ENCODE measurements at places on chromosomes 1 and 21. TPM values are rescaled to one million over a fixed set of nuclear protein-coding genes. Genes with fewer than 3 reads are reported as not detected.

CLEC20A gene
- not detected for polyA plus RNA-seq

RGS13 gene
- 0.15 TPM for polyA plus RNA-seq

MYBPH gene
- 534 TPM for polyA plus RNA-seq

KDF1 gene
- not detected for polyA plus RNA-seq

METTL25B gene
- polyA plus RNA-seq = 22.2 TPM

RASAL2 gene
- polyA plus RNA-seq = 16.0 TPM

S100A14 gene
- 1.1 TPM for polyA plus RNA-seq

DENND2D gene
- 2.8 TPM for polyA plus RNA-seq

ZNF672 gene
- polyA plus RNA-seq = 17.2 TPM

NUF2 gene
- 7.7 TPM for polyA plus RNA-seq
